Fibroblast of lung (primary cell): ENCODE measurements at places on chromosomes 3 and 15.
A peak's percentile ranks its signal among the peaks of the same experiment; 100 is the strongest.

GRCh38 chr3:67064105-67064504, 66.0 kb downstream of the KBTBD8 start:
- peak; percentile 17 for DNase-seq

DNA sequence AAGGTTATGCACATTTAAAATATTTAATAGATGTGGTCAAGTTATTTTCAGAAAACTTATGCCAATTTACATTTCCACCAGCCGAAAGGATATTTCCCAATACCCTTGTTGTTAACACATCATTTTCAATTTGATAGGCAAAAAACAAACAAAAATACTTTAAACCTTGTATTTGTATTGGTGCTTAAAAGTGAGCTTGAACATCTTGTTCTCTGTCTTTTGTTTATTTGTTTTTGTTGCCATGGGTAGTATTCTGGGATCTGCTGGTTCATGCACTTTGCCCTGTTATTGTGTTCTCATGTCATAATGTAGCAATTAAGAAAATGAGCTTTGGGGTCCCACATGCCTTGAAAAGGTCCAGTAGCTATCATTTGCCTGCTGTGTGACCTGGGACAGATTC, 191.4 kb downstream of the LRTM1 start:
- no peak for DNase-seq

DNA sequence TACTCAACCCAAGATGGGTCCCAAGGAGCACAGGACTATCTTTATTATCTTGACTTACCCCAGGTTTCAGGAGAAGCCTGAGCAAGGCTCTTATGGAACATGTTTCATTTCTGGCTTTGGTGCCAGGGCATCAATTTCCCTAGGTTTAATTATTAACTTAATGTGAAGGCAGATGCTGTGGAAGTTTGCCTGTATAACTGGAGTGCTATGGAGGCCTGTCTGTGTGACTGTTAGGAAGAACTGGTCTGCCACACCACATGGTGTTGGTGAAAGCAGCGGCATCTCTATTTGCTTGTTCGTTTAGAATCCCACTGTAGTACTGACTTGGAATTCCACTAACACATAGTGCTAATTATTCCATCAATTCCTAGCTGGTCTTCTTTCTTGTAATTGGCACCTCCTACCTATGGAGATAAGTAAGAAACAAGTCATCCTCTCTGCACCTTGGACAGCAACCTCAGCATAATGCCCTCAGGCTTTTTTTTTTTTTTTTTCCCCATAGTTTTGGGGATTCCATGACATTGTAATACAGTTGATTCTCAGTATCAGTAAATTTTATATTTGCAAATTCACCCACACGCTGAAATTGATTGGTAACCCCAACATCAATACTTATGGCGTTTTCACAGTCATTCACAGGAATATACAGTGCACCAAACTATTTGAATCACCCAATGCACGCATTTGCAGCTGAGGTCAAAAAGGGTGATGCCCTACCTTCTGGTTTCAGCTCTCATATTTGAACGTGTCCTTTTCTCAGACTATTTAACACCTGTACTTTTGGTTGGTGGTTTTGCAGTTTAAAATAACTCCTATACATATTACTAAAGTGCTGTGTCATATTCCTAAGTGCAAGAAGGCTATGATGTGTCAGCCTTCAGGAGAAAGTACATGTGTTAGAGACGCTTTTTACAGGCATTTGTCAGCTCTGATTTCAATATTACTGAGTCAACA, 772.8 kb upstream of the LMCD1 start:
- DNase-seq, result no peak

DNA sequence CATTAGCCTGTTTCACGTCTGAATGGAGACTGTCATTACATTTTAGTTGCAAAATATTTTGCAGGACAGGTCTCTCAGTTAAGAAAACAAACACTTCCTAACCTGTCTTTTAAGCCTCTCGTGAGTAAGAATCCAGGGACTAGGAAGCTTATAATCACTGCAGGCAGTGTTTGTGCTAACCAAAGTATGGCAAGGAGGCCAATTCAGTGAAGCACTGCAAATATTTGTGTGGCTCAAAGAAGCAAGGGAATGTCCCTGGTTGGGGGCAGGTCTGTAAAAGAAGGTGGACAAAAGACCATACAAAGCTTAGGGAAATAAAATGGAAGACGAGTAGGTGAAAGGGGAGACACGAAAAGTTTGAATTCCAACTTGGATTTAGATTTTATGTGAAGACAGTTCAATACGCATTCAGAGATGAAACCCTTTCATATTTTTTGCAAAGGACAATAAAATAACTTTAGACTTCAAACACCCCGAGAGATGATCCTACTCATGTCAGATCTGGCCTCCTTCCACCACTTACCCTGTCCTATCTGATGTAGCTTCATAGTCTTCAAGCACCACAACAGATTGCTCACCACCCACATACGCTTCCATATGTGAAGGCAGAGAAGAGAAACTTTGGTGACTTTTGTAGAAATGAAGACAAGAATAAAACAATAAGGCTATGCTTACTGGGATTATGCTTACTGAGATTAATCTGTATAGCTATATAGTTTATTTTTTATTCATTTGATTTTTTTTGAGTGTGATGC, 240.9 kb downstream of the TUSC7 start:
- no peak for DNase-seq

GRCh38 chr15:52326756-52327155, 31.2 kb upstream of the MYO5C start:
- DNase-seq, result peak; percentile 16
